ENCODE measurements at places on chromosomes 6 and 20.

DNA sequence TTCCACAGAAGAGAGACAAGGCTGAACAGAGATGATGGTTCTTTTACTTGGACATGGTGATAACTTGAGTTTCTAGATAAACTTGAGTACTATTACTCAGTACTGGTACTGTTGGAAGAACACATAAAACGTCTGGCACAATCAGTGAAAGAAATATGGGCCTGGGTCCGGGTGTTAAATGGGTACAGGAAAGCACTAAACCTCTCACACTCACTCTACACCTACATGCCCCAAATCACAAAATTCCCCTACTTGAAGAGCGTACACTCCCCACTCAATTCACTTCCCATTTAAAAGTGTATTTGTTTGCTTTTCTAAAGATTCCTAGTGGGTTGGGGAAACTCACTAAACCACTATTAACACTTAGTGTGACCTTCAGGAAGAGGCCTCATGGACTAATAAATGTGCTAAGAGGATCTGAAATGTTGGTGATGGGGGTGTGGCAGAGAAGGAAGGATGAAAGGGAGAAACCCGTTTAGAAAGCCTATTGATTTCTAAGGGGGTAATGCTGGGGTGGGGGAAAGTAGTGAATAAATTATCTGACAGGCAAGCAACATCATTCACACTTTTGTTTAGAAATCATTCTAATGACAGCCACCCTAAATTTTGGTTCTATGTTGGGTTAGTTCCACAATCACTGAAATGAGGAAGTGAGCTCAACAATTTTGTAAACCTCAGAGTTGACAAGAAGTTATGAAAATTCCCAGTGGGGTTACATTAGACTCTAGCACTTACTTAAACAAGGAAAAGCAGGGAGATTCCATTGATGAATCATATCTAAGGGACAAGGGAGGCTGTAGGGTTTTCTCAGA, 222.6 kb upstream of the MARCKS start:
- DNase-seq = no peak

DNA sequence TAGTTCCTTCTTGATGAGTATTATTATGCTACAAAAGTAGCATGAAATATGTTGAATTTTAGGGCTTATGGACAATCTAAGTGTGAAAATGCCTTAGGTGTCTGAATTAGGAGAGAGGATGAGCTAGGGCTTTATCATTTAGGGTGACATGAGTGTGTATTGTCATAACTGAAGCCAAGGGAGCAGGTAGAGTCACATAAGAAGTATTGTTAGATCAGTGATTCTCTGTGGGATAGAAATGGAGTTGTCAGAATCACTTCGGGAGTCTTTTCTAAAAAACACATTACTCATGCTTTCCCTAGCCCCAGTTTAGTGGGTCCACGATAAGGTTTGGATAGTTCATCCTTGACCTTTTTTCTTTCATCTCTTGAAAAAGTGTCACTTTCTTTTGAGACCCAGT, 16.4 kb downstream of the ZFAND3 start:
- DNase-seq = no peak

GRCh38 chr20:18090044-18090443, 32.3 kb upstream of the OVOL2 start:
- no peak for DNase-seq

- DNase-seq = peak; percentile 9
Measured at GRCh38 chr6:29887819-29888776, 54.2 kb upstream of the HLA-A start.

DNA sequence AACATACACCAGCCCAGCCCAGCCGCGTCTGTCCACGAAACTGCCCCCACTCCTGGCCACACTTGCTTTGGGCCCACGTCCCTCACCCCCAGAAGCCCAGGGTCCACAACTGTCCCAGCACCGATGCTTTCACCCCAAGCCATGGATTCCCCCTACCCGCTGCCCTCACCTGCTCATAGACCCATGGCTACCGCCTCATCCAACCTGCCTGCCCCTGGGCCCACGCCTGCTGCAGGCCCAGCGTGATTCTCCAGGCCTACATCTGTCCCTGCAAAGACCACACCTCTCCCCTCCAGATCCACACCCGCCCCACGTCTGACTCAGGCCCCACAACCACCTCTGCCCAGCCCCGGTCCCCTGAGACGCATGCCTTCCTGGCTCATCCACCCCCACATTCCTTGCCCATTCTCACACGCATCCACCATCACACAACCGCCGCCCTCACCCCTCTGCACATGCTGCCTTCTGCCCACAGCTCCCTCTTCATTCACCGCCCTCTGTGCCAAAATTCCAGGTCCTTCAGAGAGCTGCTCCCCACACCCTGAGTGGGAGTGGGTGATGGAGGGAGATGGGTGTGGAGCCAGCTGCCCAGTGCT, 86.7 kb downstream of the GRM4 start:
- no peak for DNase-seq

GRCh38 chr6:165721356-165721755, 58.3 kb upstream of the PDE10A start:
- no peak for DNase-seq

- no peak for DNase-seq
Measured at GRCh38 chr6:123980311-123980710, 176.6 kb downstream of the NKAIN2 start.

DNA sequence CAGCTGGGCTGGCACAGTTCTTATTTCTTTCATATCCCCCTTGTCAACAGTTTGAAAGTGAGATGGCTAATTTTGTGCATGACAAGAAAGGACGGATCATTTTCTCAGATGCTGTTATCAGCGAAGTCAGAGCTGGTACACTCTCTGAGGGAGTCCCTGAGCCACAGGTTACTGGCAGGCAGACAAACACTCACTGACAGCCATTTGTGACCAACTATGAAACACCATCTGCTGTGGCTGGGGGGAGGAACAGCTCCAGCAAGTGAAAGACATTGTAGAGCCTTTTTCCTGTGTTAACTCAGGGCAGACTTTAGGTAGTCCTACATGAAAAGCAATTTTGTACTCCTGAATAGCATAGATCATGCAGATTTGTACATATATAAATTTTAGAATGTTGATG, 22.2 kb downstream of the OLIG3 start:
- no peak for DNase-seq

- no peak for DNase-seq
Measured at GRCh38 chr20:13396826-13397225, 175.8 kb downstream of the ISM1 start.

DNA sequence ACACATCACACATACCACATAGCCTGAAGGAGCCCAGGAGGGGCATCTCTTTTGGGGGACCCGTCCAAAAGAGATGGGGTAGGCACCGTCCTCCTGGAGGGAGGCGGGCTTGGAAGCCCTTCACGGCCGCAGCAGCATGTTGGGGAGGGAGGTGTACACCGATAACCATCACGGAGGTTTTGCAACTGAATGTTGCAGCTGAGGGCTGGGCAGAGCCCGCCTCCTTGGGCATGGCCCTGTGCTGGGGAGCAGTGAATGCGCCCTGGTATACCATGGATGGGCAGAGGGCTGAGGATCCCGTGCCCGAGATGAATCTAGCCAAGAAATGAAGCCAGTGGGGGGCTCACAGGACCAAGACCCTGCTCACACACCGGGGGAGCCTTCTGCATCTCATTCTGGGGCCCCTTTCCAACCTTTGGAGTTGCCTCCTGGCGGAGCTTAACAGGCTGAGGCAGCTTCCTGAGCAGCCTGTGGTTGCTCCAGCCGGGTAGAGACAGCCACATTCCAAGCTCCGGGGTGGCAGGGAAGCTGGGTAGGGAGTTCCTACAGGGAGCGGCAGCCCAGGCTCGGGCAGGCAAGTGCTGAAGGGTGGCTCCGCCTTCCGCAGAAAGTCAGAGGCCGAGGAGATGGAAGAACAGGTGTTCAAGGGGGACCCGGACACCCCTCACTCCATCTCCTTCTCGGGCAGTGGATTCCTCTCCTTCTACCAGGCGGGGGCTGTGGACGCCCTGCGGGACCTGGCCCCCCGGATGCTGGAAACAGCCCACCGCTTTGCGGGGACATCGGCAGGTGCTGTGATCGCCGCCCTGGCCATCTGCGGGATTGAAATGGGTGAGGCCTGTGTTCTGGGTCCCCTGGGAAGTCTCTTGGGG, at the start of gene PNPLA1:
Gene PNPLA1, plus strand, starts transcription at position 227 of the 872 bp plus-strand sequence. Its CDS starts 400 bp downstream, at position 627.
- no peak for DNase-seq

GRCh38 chr20:17628101-17628841, 53.8 kb downstream of the RRBP1 start:
- no peak for DNase-seq

All from neuronal stem cell (in vitro differentiated cells).